Natural killer cell treated with Interleukin-12 subunit alpha and Interleukin-12 subunit beta and Interleukin-15 and Interleukin-18, amount 100 ng/mL, for 72 hours (primary cell): ENCODE measurements at places on chromosomes 5 and 9.

DNA sequence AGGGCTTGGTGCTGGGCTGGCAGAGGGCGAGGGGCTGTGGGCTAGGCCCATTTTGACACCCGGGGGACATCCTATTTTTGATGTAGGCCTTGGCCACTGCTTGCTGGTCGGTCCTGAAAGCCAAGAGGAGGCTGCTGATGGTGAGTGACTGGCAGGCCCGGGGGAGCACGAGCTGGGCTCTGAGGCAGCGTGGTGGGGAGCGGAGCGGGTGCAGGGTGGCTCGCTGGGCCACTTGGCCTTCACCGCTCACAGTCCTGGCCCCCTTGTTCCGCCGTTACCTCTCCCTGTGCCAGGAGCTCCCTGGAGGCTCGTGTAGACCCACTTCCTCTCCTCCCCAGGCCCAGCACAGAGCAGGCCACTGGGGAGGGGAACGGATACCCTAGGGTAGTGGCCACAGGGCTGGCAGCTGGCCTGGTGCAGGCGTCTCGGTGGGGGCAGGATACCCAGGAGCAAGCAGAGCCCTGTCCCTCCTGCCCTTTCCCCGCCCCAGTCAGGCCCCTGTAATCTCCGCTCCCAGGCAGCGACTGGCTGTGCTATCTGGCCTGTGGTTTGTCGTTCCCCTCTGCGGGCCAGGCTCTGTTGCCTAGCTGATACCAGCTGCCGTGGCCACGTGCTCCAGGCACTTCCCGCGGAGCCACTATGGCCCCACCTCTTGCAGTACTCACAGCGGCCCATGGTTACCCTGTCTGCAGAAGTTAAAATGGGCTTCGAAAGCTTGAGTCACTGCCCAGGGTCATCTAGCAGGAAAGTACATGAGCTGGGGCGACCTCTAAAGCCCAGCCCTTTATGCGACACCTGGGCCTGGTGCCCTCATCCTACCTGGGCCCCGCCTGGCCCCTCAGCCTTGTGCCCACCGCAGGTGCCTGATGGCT is 11.7 kb upstream of the DOLPP1 start:
- peak; percentile 84 for DNase-seq

GRCh38 chr9:4424038-4424437 is 66.2 kb upstream of the SLC1A1 start:
- DNase-seq: no peak

GRCh38 chr5:153896117-153896516 is 142.6 kb downstream of the FAM114A2 start:
- no peak for DNase-seq

DNA sequence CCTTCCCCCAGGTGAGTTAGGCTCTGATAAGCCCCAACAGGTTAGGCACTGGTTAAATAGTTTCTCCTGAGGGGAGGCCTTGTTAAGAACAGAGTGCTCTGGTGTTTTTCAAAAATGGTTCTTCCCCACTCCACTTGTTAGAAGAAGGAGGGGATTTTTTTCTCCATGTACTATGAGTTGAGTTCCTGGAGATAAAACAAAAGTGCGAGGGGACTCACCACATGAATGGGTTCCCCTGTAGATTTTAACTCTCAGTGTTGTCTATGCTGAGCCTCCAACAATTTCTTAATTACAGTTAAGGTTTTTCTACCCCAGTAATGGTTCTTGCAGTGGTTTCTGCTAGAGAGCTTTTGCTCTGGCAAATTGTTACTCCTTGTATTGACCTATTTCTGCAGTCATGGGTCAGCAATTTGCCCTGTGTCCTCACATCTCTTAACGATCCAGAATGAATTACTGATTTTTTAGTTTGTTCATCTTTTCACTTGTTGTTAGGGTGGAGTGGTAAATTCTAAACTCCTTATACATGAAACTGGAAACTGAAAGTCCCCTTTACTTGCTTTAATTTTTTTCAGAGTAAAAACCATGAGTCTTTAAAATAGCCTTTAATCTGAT is 44.4 kb downstream of the SCAMP1 start:
- no peak for DNase-seq

GRCh38 chr5:176995122-176995490 is 11.5 kb downstream of the UIMC1 start:
- no peak for DNase-seq

DNA sequence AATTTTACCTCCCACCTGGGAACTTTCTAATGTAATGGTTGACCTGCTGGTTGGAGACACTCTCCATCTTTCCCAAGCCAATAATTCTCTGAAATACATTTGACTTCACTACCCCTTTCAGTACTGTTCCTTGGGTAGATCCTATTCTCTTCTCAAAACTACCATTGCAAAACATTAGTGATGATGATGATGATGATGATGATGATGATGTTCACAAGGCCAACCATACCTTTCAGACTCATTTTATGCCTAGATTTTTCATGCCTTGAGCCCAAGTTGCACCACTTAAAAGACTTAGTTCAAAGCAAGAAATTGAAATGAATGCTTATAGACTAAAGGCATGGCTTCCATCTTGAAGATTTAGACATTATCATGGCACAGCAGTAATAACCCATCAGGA is 1141.1 kb upstream of the DMAC1 start:
- no peak for DNase-seq

- DNase-seq: no peak
Observed at GRCh38 chr5:44532981-44533380, 143.8 kb upstream of the FGF10 start.

DNA sequence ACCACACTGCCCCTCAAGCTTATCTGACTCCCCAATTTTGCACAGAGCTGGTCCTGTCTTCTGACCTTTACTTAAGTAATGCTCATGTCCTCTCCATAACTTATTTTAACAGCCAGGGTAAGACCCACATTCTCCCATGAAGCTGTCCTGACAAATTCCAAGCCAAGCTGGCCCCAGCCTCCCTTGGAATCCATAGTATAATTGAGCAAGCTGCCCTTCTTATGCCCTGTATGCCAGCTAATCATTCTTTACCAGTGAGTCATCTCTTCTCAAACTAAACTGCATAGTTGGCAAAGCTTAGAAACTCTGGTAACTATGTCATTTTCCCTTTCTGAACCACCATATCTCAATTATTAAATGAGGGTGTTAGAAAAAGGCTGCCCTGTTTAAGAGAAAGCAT is 92.4 kb downstream of the NFIB start:
- no peak for DNase-seq

DNA sequence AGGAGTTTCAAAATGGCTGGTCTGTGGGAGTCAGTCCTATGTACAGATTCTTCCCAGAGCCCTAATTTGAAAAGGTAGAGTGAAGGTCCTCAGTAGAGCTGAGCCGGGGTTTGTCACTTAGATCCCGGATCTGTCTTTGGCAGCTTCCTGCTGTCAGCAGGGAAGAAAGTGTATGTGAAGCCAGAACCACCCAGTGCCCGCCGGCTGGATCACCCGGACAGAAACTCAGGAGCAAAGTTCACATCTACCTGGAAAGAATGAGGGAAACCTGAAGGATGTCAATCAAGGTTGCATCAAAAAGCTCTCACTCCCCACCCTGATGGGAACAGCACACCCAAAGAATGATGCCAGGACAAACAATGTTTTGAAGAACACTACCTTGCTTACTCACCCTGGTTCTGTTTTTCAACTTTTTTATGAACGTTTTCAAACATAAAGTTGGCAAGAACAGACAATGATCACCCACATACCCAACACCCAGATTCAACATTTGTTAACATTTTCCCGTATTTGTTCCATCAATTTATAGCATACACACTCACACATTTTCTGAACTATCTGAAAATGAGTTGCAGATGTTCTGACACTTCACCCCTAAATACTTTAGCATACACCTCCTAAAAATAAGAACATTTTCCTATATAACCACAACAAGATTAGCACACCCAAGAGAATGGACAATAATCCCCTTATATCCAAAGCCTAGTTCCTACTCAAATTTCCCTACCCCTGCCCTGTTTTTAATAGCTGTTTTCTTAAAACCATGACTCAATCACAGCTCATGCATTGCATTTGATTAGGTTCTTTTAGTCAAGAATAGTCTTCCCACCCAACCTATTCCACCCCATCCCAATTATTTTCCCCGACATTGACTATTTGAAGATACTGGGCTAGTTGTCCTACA is 133.9 kb downstream of the LHFPL2 start:
- no peak for DNase-seq

- DNase-seq: no peak
Observed at GRCh38 chr9:71791875-71792274, 23.6 kb upstream of the CEMIP2 start.

DNA sequence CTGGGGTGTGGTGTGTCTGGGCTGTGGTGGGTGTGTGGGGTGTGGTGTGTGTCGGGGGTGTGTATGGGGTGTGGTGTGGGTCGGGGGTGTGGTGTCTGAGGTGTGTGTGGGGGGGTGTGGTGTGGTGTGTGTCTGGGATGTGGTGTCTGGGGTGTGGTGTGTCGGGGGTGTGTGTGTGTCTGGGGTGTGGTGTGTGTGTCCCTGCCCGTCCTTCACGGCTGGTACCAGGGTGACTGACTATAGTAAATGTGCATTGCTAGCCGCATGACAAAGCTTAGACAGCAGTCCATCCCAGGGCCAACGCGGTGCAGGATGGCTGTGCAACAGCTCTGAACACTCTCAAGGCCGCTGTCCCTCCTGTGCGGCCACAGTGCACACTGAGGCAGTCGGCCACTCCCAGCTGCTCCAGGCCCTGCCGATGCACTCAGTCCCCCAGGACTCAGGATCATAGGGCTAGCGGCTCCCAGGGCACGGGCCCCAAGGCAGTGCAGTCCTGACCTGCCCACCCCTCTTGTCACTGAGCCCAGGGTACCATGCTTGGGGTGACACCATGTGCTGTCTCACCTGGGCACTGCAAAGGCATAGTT is 54.0 kb downstream of the SECISBP2 start:
- DNase-seq: no peak
